Dermis lymphatic vessel endothelial cell (primary cell): ENCODE measurements at places on chromosomes 5 and 9. TPM values are rescaled to one million over a fixed set of nuclear protein-coding genes. Genes with fewer than 3 reads are reported as not detected.

The F2RL2 gene
- under 0.01 and 0.11 TPM in 2 replicates for total RNA-seq

The ESM1 gene
- total RNA-seq = 125 and 485 TPM in 2 replicates

The PCDHA13 gene
- 0.09 TPM in 1 of 2 replicates, not detected in the other for total RNA-seq

The FAM221B gene
- total RNA-seq = not detected in 2 replicates

The SDHA gene
- total RNA-seq = 109 TPM in 2 replicates

The ANKDD1B gene
- total RNA-seq = 0.54 and 0.86 TPM in 2 replicates

The QRFP gene
- not detected in 2 replicates for total RNA-seq
